NCI-H2081 treated with DMSO at 0.1 percent for 48 hours (cell line): ENCODE measurements at places on chromosomes 4 and X.

DNA sequence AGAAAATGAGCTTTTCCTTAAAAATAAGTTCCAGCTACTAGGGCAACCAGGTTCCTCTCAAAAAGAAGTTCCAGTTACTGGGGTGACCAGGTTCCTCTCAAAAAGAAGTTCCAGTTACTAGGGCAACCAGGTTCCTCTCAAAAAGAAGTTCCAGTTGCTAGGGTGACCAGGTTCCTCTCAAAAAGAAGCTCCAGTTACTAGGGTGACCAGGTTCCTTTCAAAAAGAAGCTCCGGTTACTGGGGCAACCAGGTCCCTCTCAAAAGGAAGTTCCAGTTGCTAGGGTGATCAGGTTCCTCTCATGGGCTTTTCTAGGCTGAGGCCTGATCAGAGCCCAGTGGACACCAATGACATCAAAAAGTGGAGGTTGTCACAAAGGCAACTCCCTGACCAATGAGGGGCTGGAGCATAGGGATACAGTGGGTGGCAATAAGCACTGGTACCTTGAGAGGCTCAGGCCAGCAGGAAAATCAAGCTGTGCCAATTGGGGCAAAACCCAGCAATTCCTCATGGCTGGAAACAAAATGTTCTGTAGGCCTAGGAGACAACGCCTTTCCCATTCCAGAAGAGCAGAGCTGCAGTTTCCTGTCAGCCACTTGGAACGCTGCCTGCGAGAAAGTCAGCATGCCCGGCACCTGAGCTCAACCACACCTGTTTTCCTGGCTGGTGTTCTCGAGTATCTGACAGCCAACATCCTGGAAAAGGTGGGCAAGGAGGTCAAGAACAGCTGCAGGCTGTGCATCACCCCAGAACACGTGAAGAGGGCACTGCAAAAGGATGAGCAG, 12.3 kb upstream of the SYTL5 start:
- no peak for DNase-seq

GRCh38 chrX:71160475-71160874, 15.8 kb downstream of the NLGN3 start:
- no peak for DNase-seq

GRCh38 chrX:97344724-97345123, 461.0 kb downstream of the RPA4 start:
- no peak for DNase-seq

GRCh38 chr4:15736514-15737050, 33.7 kb downstream of the BST1 start:
- no peak for DNase-seq

DNA sequence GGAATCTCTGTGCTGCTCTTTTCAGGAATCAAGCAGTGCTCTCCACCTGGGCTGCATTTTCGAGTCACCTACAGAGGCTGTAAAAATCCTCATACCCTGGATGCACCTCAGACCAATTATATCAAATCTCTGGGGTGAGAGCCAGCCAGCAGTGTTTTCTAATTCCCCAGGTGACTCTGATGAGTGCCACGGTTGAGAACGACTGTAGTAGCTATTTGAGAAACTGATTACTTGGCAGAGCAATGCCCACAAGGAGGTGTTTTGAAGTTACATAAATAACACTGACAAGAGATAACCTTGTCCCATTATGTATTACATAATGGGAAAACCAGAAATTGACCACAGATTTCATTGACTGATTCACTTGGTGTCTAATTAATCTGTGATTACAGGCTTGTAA, 46.8 kb downstream of the CLCN4 start:
- no peak for DNase-seq
